ENCODE measurements at places on chromosomes 5 and 9. TPM values are rescaled to one million over a fixed set of nuclear protein-coding genes. Genes with fewer than 3 reads are reported as not detected.

Gene SVEP1
- 110 TPM for total RNA-seq

DNA sequence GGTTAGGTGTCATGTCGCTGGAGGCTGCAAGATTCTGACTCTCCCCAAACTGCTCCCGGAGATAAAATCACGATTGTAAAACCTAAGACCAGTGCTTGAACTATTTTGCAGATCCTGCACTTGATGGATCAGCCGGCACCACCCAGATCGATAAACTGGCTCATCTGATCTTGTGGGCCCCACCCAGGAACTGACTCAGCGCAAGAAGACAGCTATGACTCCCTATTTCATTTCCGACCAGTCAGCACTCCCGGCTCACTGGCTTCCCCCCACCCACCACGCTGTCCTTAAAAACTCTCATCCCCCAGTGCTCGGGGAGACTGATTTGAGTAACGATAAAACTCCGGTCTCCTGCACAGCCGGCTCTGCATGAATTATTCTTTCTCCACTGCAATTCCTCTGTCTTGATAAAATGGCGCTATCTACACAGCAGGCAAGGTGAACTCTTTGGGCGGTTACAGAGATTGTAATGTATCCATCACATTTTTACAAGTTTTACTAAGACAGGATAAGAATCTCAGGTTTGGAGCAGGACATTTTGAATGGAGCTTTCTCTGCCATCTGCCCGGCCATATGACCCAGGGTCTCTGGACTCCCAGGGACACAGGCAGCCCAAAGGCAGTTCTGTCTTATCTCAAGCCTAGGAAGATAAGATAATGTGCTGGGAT lies 10.6 kb upstream of the PPP1R26 start:
- DNase-seq = no peak

DNA sequence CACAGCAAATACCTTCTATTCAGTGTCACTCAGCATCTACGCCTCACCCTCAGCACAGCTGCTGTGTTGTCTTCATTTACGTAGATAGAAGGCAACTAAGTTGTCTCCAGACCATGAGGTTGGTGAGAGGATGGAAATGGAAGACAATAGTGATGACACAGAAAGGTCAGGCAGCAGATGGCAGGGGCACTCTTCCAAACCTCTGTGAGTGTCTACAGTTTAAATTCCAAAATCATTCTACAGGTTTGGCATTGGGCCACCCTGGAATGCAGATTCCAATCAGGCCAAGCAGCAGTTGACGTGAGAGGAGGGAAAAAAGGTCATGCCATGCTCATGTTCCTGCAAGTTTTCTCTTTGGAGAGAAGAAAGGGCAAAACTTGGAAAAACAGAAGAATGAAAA lies 68.7 kb upstream of the ADAMTSL1 start:
- no peak for DNase-seq

Gene RAD17
- 22.7 TPM for total RNA-seq

Gene C9orf50
- total RNA-seq = 2.2 TPM

DNA sequence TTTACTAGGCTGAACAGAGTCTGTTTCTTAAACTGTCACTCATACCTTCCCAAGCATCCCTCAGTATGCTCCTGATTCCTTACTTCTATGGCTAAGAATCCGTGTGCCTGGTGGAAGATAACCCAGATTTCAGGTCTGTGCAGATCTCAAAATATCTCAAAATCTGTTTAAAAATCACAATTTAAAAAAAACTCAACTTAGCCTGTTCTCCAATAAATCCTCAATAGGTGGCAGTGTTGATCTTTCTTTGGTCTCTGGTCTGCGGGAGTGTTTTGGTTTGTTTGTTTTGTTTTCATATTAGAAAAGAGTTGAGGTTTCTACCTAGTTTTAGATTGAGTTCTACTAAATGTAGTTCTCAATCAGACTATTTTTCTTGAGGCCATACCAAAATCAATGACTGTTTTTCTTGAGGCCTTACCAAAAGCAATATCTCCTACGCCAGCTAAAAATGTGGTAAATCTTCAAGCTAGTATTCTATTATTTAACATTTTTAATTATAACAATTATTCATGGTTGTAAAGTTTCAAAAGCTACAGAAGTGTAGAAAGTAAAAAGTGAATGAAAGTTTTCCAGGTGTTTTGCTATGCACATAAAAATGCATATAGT lies 57.9 kb downstream of the TGFBR1 start:
- DNase-seq = no peak

- no peak for DNase-seq
These were observed 173.3 kb downstream of the TRIO start for GRCh38 chr5:14316471-14316870.

GRCh38 chr5:34552686-34553085 lies 103.4 kb upstream of the RAI14 start:
- no peak for DNase-seq

Gene ST6GALNAC6
- total RNA-seq = 108 TPM

Gene PRLR
- total RNA-seq = 1.9 TPM

GRCh38 chr5:98872674-98873073 lies 56.1 kb downstream of the CHD1 start:
- no peak for DNase-seq

DNA sequence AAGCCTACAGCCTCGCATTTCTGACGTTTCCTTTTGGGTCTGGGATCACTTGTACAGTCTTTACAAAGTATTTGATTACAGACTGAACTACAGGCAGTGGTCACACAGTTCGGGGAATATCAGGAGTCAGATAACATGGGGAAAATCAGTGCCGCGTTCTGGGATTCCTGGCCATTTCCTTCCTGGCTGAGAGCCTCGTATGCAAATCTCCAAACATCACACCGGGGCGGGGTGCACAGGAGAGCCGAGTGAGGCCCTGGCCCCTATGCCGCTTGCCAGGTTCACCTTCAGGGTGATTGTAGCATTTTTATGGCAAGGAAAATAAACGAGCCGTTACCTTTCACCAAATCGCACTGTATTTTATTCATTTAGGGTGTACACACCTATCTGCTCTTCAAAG lies 29.6 kb upstream of the SLC9A3 start:
- DNase-seq = peak; percentile 38

Gene WDR38
- total RNA-seq = not detected

GRCh38 chr5:145776886-145777285 lies 58.3 kb downstream of the PRELID2 start:
- DNase-seq = no peak

Gene DAB2
- total RNA-seq = 151 TPM

DNA sequence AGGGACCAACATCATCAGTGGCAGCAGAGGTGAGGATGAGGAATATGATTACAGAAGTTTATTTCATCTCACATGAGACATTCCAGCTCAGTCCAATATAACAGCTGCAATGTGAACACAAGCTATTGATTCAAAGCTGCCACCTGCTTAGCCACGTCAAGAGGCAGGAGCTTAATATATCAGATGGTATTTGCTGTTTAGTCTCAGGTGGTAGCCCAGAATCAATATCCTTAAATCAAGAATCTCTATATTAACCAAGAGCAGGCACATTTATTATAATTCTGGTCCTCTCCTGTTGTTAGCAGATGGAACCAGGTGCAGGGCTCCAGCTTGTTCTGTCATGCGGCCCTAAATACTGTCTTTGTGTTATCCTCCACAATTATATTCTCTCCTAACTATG lies 431.6 kb downstream of the ICE1 start:
- no peak for DNase-seq

- DNase-seq = no peak
These were observed 400.9 kb upstream of the SGCD start for GRCh38 chr5:155926031-155926430.

- no peak for DNase-seq
These were observed 52.7 kb downstream of the PRR16 start for GRCh38 chr5:120516805-120517204.

GRCh38 chr5:143979044-143979690 lies 167.2 kb downstream of the HMHB1 start:
- DNase-seq = no peak

GRCh38 chr5:23071682-23072081 lies 218.5 kb upstream of the CDH12 start:
- no peak for DNase-seq

DNA sequence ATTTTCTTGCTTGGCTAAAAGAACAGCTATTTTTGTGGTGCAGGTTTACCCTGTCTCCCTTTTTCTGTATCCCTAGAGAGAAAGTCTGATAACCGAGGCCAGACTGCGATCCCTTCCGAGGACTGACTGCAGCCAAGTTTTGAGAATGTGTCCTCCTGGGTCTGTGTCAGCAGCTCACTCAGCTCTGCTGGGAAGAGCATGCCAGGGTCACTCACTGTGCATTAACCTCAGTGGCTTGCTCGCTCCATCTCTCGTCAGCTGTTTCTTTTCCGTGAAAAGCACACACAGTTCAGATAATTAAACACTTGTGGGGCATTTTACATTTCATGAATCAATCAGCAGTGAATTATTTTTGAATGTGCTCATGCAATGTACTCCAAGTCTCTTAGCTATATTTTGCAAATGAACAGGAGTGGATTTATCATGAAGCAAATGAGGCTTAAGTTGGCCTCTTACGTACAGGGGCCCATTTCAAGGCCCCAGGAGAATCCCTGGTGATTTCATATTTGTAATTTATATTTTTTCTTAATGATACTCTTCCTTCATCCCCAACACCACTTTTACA lies 252.1 kb downstream of the SMARCA2 start:
- no peak for DNase-seq

- DNase-seq = no peak
These were observed 40.2 kb upstream of the TRIM32 start for GRCh38 chr9:116646661-116647514.

- peak; percentile 32 for DNase-seq
These were observed 31.2 kb upstream of the EXOC3 start for GRCh38 chr5:411728-412127.

GRCh38 chr9:113581865-113582697 lies 118.6 kb downstream of the RGS3 start:
- DNase-seq = peak; percentile 81

DNA sequence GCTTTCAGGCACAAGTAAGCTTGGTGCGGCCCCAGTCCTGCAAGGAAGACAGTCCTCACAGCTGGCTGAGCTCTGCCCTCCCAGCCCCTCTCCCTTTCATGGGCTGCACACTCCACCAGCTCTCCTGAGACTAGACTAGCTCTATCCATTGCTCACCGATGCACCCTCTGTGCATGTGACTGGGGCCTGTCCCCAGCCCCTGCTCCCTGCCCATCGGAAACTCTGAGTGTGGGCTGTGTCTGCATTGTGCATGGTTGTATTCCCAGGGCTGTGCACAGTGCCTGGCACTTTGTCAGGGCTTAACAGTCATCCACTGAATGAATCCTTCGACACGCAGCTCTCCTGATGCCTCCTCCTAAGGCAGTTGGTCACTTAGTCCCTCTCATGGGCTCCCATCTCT lies 92.2 kb downstream of the PPARGC1B start:
- no peak for DNase-seq

- DNase-seq = no peak
These were observed 67.8 kb downstream of the FAT2 start for GRCh38 chr5:151523335-151523734.

DNA sequence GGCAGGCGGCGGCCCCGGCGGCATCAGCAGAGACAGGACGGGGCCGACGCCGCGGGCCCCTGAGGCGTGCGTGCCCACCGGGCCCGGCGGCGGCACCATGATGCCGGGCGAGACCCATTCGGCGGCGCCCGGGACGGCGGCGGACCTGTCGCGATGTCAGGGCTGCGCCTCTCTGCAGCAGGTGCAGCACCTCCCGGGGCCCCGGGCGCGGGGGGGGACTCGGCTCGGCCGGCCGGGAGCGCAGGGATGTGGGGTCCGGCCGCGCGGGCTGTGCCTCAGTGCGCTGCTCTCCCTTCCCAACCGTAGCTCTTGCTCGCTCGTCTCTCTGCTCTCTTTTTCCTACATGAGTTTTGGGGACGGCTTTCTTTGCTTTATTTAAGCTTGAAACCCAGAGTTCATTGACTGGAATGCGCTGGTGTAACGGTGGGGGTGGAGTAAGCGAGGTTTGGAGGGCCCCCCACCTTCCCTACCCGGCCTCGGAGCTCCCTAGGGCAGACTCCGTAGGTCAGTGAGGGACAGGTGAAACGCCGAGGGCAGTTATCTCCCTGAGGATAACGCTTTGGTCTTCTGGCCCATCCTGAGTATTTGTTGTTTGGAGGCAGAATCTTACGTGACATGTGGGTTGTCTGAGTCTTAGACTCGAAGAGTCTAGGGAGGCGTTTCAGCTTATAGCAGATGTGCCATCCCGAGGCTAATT lies 490 bp downstream of the ICE1 start:
- DNase-seq = no peak

DNA sequence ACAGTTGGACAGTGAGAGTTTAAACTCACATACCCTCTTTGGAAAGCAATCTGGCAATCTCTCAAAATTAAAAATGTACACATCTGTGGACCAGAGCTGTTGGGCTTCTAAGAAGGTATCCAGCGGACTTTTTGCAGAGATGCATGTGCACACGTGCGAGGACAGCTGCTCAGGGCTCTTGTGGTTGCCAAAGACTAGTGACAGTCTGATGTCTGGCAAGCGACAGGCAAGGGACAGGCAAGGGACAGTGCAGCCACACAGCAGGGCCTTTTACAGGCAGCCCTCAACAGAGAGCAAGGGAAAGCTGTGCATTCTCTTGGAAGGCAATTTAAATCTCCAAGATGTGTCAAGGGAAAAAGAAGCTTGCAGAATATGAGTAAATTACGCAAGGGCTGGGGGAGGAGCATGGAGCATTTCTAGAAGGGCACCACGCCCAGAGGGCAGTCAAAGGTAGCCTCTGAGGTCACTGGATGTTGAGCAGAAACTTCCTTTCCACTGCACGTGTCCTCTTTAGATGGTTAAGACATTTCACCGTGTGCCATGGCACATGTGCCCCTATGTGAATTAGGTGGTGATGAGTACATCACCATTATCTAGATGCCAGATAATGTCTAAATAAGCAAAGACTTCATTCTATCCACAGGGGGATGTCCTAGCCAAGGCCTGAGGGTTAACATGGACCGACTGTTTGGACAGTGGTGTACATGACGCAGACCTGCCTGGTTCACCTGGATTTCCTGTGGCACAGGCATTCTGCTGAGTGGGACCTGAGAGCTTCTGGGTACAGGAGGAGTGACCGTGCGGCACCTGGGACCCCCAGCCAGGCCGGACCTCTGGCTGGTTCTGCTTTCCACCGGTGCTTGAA lies 9.1 kb downstream of the GFPT2 start:
- DNase-seq = no peak

DNA sequence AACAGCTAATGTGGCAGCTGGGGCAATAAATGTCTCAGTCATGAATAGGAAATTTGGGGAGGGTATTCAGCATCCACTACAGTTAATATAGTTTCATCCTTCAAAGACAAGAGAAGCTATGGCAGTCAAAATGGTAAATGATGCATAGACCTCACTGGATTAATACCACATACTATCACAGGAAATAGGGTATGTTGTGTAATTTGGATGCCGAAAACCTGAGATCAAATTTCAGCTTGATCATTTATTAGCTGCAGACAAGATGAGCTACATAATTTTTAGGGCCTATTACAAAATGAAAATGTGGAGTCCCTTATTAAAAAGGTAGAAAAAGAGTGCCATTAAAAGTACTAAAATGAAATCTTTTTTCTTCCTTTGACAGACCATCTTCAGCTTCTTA lies 112.6 kb upstream of the MTAP start:
- no peak for DNase-seq

Gene IFNK
- total RNA-seq = not detected

Measured in sciatic nerve (tissue), 2 donors.